Cardiac muscle cell (in vitro differentiated cells and primary cell): ENCODE measurements at places on chromosomes 16 and 17.

GRCh38 chr17:9470171-9470570, 105.4 kb downstream of the STX8 start:
- no peaks in the 10 kb centered on the region for H3K4me1 ChIP-seq
- no peak overlapping the region for H3K4me3 ChIP-seq
- H3K27ac ChIP-seq, result no peak overlapping the region
- DNase-seq, result peak; percentile 61
- no peaks in the 10 kb centered on the region for H3K36me3 ChIP-seq

GRCh38 chr17:75498726-75499213, 16.6 kb downstream of the CASKIN2 start:
- peaks cover 19% of the 10 kb centered on the region for H3K36me3 ChIP-seq
- H3K27ac ChIP-seq, result peak overlapping the region; percentile 60
- H3K27me3 ChIP-seq, result no peaks in the 10 kb centered on the region
- peak; percentile 11 for DNase-seq

DNA sequence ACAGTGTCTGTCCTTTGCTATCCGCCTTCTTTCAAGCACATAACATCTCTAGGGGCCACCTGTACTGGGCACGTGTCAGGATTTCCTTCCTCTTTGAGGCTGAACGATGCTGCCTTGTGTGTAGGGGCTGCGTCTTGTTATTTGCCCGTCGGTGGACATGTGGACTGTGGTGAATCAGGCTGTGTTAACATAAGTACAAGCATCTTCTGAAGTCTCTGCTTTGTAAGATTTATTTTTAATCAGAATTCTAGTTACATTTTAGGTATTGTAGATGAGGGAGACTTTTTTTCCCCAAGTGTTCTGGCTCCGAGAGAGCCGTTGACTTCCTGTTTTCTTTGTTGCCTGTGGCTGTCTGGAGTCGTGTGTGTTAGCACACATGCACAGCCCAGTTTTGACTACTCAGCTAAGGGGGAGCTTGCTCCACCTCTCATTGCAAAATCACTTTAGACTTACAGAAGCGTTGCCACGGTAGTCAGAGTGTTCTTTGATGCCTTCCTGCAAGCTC, 26.1 kb downstream of the SPG7 start:
- H3K36me3 ChIP-seq, result peaks cover 38% of the 10 kb centered on the region
- H3K4me1 ChIP-seq, result no peaks in the 10 kb centered on the region
- peak; percentile 80 for DNase-seq

DNA sequence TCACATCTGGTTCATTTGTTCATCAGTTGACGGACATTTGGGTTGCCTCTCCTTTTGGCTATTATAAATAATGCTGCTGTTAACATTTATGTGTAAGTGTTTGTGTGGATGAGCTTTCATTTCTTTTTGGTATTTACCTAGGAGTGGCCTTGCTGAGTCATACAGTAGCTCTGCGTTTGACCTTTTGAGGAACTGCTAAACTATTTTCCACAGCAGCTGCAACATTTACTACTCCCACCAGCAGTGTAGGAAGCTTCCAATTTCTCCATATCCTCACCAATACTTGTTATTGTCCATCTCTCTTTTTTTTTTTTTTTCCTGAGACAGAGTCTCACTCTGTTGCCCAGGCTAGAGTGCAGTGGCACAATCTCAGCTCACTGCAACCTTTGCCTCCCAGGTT, 20.7 kb upstream of the PLCG2 start:
- H3K36me3 ChIP-seq, result no peaks in the 10 kb centered on the region
- H3K4me3 ChIP-seq, result no peak overlapping the region
- H3K27me3 ChIP-seq, result no peaks in the 10 kb centered on the region
- H3K4me1 ChIP-seq, result no peaks in the 10 kb centered on the region
- no peak overlapping the region for H3K27ac ChIP-seq
- DNase-seq, result peak; percentile 8

DNA sequence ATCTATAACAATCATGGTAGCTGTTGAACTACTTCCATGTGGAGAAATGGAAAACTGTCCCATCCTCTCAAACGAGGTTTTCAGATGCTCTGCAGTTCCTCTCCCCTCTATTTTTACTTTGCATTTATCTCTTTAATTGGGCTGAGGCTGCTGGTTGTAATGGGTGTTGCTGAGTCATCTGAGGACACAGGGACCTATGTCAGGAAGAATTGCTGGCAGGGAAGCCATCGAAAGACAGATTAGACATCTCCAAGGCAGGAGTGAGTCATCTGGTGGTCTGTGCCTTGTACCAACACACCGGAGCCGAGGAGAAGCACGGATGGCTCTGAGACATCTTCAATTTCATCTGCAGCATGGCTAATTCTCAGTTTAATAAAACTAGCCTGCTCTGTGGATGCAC, 394.5 kb downstream of the GRIN2A start:
- H3K4me1 ChIP-seq, result peaks cover 7% of the 10 kb centered on the region
- no peaks in the 10 kb centered on the region for H3K36me3 ChIP-seq
- H3K27me3 ChIP-seq, result no peaks in the 10 kb centered on the region

- DNase-seq, result no peak
- no peaks in the 10 kb centered on the region for H3K27me3 ChIP-seq
- H3K36me3 ChIP-seq, result no peaks in the 10 kb centered on the region
- no peak overlapping the region for H3K4me3 ChIP-seq
- H3K4me1 ChIP-seq, result peaks cover 11% of the 10 kb centered on the region
Observed at GRCh38 chr17:63139356-63139755, 173.3 kb downstream of the TANC2 start.

DNA sequence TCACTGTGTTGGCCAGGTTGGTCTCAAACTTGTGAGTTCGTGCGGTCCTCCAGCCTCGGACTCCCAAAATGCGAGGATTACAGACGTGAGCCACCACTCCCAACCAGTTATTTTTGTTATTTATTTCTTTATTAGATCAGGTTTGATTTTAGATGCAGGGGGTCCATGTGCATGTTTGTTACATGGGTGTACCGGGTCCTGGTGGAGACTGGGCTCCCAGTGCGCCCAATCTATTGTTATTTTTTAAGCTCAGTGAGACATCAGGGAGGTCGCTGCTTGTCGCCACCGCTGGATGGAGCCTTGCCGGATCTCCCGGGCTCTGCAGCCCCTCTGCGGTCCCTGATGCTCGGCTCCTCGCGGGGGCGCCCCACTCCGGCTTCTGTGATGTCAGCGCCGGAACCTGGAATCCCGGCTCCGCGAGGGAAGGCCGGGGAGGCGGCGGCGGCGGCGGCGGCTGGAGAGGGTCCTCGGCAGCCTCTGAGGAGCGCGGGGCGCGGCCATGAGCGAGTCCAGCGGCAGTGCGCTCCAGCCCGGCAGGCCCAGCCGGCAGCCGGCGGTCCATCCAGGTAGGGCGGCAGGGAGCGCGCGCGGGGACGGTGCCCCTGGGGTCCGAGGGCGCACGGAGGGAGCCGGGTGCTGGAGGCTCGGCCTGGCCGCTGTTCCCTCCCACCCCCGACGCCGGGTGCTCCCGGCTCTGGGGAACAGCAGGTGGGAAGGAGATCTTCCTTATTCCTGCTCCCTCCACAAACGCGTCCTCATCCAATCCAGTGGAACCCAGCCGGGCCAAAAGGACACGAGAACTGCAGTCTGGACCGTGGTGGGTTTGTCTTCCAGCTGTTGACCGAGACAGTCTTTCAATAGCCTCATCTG, at the start of gene TMC7:
Gene TMC7 (plus strand): TSS at position 370 of the 870 bp plus-strand sequence. CDS start 130 bp downstream, at position 500.
- peak within 1 kb of the TSS; percentile 54 for H3K4me3 ChIP-seq
- no peaks in the 10 kb centered on the region for H3K36me3 ChIP-seq
- peak; percentile 94 for DNase-seq
- no peaks in the 10 kb centered on the region for H3K4me1 ChIP-seq

- H3K4me1 ChIP-seq, result peaks cover 14% of the 10 kb centered on the region
- H3K4me3 ChIP-seq, result no peak overlapping the region
- H3K36me3 ChIP-seq, result no peaks in the 10 kb centered on the region
Observed at GRCh38 chr16:56732832-56733231, 2.9 kb downstream of the NUP93 start.

DNA sequence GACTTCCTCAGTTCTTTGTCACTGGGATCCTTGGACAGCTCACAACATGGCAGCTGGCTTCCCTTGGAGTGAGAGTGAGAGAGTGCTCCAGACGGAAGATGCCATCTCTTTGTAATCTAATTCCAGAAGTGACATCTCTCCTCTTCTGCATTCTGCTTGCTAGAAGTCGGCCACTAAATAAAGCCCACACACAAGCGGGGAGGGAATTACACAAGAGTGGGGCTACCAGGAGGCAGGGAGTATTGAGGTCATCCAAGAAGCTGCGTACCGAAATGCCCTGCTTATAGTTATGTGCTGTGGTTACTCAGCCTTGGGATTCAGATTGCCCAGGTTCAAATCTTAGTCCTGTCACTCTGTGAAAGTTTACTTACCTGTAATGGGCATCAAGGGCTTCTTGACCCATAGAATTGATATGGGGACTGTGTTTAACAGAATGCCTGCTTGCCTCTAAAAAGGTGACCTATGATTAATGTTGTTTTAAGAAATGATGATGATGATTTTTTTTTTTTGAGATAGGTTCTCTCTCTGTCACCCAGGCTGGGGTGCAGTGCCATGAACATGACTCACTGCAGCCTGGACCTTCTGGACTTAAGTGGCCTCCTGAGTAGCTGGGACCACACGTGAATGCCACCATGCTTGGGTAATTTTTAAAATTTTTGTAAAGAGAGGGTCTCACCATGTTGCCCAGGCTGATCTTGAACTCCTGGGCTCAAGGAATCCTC, 120.9 kb upstream of the HS3ST2 start:
- H3K4me3 ChIP-seq, result no peak overlapping the region
- no peaks in the 10 kb centered on the region for H3K4me1 ChIP-seq
- no peak for DNase-seq
- H3K36me3 ChIP-seq, result no peaks in the 10 kb centered on the region
- no peaks in the 10 kb centered on the region for H3K27me3 ChIP-seq

GRCh38 chr16:84024854-84025253, 17.7 kb downstream of the SLC38A8 start:
- H3K4me3 ChIP-seq, result no peak overlapping the region
- no peak overlapping the region for H3K27ac ChIP-seq
- H3K4me1 ChIP-seq, result no peaks in the 10 kb centered on the region
- H3K27me3 ChIP-seq, result no peaks in the 10 kb centered on the region
- H3K36me3 ChIP-seq, result no peaks in the 10 kb centered on the region

DNA sequence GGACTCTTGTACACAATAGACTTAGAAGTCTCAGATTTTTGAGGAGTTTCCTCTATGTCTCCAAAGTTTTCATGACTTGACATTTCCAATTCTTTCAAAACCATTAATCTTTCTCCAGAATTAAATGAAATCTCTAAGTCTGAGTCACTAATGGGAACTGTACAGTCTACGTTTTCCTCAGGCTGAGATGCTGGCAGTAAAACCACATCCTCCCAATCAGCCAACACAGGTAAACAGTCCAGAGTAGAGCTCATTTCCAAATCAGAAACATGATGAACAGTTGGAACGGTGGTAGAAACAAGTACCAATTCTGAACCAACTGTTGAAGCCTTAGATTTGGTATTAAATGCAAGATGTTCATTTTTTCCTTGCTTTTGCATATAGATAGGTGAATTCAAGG, 7.9 kb downstream of the ERI2 start:
- DNase-seq, result no peak
- H3K4me1 ChIP-seq, result no peaks in the 10 kb centered on the region
- H3K27me3 ChIP-seq, result no peaks in the 10 kb centered on the region
- H3K36me3 ChIP-seq, result peaks cover 21% of the 10 kb centered on the region

- H3K27ac ChIP-seq, result no peak overlapping the region
- peaks cover 14% of the 10 kb centered on the region for H3K36me3 ChIP-seq
Observed at GRCh38 chr17:20979792-20980083, 63.1 kb downstream of the USP22 start.

DNA sequence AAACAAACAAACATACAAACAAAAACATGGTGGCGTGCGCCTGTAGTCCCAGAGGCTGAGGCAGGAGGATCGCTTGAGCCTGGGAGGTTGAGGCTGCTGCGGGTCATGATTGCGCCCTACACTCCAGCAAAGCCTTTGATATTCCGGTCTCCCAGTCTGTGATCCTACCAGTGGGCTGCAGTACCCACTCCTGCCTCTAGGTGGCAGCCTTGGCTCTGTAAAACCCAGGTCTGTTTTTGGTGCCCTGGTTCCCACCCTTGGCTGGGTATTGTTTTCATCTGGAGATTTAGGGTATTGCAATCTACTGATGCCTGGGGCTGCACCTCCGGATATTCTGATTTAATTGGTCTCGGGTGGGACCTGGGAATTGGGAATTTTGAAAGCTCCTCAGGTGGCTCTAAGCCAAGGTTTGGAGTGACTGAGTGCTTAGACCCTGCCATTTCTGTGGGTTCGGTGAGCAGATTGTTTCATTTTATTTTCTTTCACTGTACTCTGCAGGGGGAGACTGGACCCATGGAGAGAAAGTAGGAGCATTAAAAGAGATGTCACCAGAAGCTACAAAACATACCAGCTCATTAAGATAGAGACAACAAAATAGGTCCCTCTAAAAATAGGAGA, 40.5 kb downstream of the MYH3 start:
- no peaks in the 10 kb centered on the region for H3K4me1 ChIP-seq
- no peak overlapping the region for H3K4me3 ChIP-seq
- H3K36me3 ChIP-seq, result no peaks in the 10 kb centered on the region
- peak; percentile 85 for DNase-seq
- H3K27ac ChIP-seq, result no peak overlapping the region

DNA sequence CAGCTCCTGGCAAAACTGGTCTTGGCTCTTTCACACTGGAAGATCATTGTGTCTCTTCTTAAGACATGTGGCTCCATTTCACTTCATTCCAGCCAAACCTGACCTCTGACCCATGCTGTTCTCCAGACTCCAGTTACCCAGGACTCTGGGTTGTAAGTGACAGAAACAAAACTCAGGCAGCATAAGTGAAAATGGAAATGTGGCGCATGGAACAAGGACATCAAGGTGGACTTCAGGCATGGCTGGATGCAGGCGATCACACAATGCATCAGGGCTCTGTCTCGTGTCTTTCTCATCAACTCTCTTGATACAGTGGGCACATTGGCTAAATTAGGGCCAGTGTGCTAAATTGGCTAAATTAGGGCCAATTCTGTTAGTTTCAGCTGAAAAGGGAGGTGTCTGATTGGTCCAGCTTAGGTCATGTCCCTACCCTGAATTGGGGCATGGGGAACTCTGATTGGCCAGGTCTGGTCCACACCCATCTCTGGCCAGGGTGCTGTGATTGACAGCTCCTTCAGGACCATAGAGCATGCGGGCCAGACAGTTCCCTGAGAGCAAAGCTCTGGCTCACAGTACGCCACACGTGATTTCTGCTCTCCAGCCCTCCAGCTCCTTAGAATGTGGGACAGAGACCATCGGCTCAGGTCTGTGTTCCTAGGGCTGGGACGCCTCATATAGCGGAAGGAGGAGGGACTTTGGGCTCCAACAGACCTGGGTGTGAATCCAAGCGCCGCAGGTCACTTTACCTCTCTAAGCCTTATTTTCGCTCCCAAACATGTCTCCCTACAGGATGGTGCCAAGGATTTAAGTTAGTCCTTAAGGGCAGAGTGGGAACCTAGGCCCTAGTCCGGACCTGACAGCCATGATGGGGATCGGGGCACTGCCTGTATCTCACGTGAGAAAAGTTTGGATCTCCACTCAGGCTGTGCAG, 17.5 kb downstream of the SOCS1 start:
- DNase-seq, result no peak
- no peak overlapping the region for H3K27ac ChIP-seq
- H3K4me3 ChIP-seq, result no peak overlapping the region
- H3K27me3 ChIP-seq, result no peaks in the 10 kb centered on the region
- no peaks in the 10 kb centered on the region for H3K36me3 ChIP-seq

GRCh38 chr17:80397034-80397387, 18.0 kb upstream of the ENDOV start:
- no peak for DNase-seq
- no peaks in the 10 kb centered on the region for H3K36me3 ChIP-seq
- H3K4me1 ChIP-seq, result peaks cover 12% of the 10 kb centered on the region
- H3K27ac ChIP-seq, result no peak overlapping the region

GRCh38 chr17:35791681-35792350, 3.6 kb downstream of the MMP28 start:
- H3K27ac ChIP-seq, result no peak overlapping the region
- H3K4me3 ChIP-seq, result no peak overlapping the region
- H3K27me3 ChIP-seq, result peaks cover 73% of the 10 kb centered on the region

GRCh38 chr16:49639739-49640431, 216.0 kb downstream of the ZNF423 start:
- no peak overlapping the region for H3K4me3 ChIP-seq
- H3K36me3 ChIP-seq, result no peaks in the 10 kb centered on the region
- H3K4me1 ChIP-seq, result peaks cover 24% of the 10 kb centered on the region
- H3K27ac ChIP-seq, result peak overlapping the region; percentile 63
- DNase-seq, result peak; percentile 68
